Keratinocyte (primary cell): ENCODE measurements at places on chromosomes 7 and 10. TPM values are rescaled to one million over a fixed set of nuclear protein-coding genes. Genes with fewer than 3 reads are reported as not detected.

The CALHM3 gene
- polyA plus RNA-seq: not detected in 3 replicates

The PTF1A gene
- not detected in 3 replicates for polyA plus RNA-seq

DNA sequence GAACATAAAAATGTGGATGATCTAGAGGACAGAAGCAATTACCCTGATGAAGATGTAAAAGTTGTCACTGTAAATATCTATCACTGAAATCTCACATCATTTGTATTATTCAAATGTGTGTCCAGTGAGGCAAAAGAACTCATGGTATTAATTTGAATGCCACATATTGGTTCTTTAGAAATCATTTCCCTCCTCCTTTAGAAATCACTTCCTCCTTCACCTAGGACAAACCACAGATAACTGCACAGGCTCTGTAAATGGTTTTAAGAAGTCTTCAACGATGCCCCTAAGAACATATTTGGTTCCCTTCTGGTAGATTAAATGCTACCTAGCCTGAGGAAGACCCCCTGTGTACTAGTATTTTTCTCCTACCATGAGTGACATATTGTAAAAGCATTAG, 33.1 kb upstream of the ZNF518A start:
- DNase-seq: no peak

GRCh38 chr10:43304687-43305333, 37.9 kb upstream of the RASGEF1A start:
- no peak for DNase-seq

- DNase-seq: peak; percentile 69
These were observed 76.8 kb downstream of the GATA3 start for GRCh38 chr10:8130973-8131911.

DNA sequence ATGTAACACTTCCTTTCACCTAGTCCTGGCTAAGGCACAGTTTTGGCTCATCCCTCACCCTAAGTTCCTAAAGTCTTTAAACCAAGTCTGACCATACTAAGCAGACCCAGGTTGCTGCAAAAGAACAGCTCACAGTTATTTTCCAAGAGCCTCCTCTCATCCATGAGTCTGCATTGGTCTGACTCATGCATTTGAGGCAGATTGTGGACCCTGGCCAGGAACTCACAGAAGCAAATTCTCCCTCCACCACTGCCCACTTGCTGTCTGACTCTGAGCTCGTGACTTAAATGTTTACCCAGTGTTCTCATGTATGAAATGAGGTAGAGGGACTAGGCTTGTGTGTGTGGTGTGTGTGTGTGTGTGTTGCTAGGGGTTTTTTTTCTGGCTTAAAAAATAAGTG, 1272.8 kb downstream of the TYW1 start:
- DNase-seq: no peak

The SRPK2 gene
- polyA plus RNA-seq: 26.6 to 40.2 TPM (median 32.7 TPM) in 3 replicates

- no peak for DNase-seq
These were observed 2.1 kb upstream of the NDUFB8 start for GRCh38 chr10:100531761-100532160.

GRCh38 chr7:11552676-11553296, 279.2 kb downstream of the THSD7A start:
- no peak for DNase-seq

GRCh38 chr7:2000746-2001321, 231.9 kb downstream of the MAD1L1 start:
- no peak for DNase-seq

DNA sequence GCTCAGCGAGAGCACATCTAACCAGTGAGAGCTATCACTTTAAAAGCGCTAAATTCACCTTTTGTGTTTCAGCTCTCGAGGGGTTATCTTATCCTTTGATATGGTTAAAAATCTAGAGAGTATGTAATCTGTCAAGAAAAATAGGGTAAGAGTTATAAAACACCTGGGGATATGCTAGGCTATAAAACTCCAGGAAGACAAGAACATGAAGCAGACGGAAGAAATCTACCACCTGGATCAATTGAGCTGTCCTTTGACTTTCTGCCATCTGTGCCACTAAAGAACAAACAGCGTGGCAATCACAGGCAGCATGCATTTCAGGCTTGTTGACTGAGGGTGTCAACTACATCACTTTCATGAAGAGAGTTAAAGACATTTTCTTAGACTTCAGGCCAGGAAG, 83.1 kb downstream of the ZNF248 start:
- DNase-seq: no peak

GRCh38 chr7:47610506-47611044, 28.7 kb upstream of the TNS3 start:
- no peak for DNase-seq

GRCh38 chr10:73744664-73744975, 448 bp downstream of the SEC24C start:
- DNase-seq: no peak

DNA sequence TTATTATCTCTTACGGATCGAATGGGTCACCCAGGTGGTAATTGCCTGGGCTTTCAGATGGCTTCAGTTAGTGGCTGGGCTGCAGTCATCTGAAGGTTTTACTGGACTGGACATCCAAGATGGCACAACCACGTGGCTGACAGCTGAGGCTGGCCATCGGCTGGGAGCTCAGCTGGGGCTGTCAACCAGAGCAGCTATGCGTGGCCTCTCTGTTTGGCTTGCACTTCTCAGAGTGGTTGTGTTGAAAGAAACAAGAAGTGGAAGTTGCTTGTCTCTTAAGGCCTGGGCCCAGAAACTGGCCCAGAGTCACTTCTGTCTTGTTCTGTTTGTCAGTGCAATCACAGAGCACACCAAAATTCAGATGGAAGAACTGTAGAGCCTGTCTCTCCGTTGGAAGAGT, 5.7 kb upstream of the GDI2 start:
- no peak for DNase-seq

The FANK1 gene
- 7.3 to 14.8 TPM (median 13.4 TPM) in 3 replicates for polyA plus RNA-seq

DNA sequence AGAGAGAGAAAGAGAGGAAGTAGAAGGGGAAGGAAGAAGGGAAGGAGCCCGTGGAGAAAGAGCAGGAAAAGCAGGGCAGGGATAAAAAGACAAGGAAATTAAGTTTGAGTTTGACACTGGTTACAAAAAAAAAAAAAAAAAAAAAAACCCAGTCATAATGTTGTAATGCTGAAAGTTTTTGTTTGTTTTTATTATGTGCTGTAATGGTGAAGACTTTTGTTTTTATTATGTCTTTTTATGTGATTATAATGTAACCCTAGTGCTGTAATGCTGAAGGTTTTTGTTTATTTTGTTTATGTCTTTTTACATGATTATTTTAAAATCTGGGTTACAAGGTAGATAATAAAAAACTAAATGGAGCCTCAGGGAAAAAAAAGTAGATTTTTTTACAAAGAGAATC, 184.8 kb downstream of the SEMA3A start:
- DNase-seq: no peak
